ENCODE measurements at places on chromosomes 7 and 10. TPM values are rescaled to one million over a fixed set of nuclear protein-coding genes. Genes with fewer than 3 reads are reported as not detected.

The DYDC2 gene
- not detected for total RNA-seq

The PTPRZ1 gene
- total RNA-seq: not detected

DNA sequence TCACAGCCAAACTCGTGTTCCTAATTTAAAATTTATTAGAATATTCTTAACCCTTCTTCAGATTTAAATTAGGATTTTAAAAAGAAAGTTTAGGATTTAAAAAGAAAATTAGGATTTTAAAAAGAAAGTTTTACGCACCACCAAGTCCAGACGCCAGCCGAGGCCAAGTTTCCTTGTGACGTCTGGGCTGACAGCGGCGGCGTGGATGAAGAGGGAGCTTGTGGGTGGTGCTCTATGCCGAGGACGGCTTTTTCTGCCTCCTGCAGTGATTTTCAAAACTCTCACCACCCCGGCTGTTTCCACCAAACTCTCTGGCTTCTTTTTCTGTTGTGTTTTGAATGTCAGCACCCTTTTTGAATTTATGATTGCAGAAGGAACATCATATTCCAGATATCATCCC is 252.9 kb downstream of the DNAJB6 start:
- no peak for DNase-seq

GRCh38 chr10:14975672-14976273 is 16.6 kb downstream of the MEIG1 start:
- DNase-seq: no peak

DNA sequence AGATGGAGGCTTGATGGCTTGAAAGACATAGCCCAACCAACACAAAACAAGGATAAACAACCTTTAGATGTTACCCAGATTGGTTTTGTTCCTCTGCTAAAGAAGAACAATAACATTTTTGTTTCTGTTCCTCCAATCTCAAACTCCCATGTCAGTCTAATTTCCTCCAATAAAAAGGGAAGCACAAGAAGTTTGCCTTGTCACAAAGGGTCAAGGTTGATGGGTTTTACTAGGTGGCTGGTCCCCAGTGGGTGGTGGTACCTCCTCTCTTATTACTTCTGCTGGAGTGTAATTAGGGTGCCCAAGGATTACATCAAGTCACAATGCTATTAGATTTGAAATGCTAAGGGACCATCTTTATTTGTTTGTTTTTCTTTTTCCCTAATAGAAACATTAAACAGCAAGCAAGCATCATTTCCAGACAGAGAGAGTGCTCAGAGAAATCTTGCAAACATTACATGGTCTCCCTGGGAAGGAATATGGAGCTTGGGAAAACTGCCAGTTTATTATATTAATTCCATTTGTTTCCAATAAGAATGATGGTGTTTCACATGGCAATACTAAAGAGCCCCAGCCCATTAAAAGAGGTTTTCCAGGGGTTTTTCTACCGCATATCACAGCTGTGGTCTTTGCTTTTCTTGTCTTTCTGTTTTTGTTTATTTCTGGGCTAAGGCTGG is 78.3 kb upstream of the AOAH start:
- no peak for DNase-seq

- DNase-seq: no peak
These were observed 47.7 kb downstream of the CHN2 start for GRCh38 chr7:29242265-29242664.

DNA sequence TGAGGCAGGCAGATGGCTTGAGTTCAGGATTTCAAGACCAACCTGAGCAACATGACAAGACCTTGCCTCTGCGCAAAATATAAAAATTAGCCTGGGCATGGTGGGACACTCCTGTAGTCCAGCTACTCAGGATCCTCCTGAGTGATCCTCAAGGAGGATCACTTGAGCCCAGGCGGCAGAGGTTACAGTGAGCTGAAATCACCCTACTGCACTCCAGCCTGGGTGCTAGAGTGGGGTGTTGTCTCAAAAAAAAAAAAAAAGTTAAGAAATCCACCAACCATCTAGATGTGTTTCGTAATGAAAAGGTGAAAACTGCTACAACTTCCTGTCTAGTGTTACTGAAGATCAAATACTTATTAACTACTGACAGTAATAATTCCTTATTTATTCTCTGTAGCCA is 8.1 kb downstream of the GLCCI1 start:
- DNase-seq: no peak

DNA sequence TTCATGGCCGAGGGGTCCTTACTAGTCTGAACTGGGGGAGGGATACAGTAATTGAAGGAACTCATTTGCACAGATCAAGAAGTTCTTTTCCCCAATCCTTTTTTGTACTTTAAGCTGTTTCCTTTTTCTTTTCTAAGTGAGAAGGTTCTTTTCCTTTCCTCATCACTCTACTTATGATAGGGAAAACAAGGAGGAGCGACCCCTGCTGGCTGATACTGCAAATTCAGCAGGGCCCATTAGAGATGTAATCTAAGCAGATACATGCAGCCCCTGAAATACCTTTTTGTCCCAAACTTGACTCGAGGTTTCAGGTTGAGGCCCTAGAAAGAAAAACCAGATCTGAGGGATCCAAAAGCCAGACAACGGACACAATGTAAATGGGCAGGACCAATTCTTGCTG is 305.5 kb downstream of the DNAJB9 start:
- no peak for DNase-seq

- DNase-seq: no peak
These were observed 182.4 kb downstream of the PTEN start for GRCh38 chr10:88045656-88046415.
